ENCODE measurements at places on chromosomes 3 and 15. TPM values are rescaled to one million over a fixed set of nuclear protein-coding genes. Genes with fewer than 3 reads are reported as not detected.

The MYEF2 gene
- total RNA-seq: 31.3 TPM

The ANKRD34C gene
- total RNA-seq: not detected

The SLC24A5 gene
- not detected for total RNA-seq

The MEX3B gene
- 9.6 TPM for total RNA-seq

The NOX5 gene
- under 0.01 TPM for total RNA-seq

The PRR20G gene
- not detected for total RNA-seq

The PIERCE2 gene
- 1.1 TPM for total RNA-seq

The PLSCR2 gene
- total RNA-seq: not detected

The SLC6A1 gene
- under 0.01 TPM for total RNA-seq

The GOLGA8N gene
- 3.9 TPM for total RNA-seq

The CLDN11 gene
- 227 TPM for total RNA-seq

The PIF1 gene
- total RNA-seq: 14.7 TPM

The MUC20 gene
- not detected for total RNA-seq

The CCK gene
- total RNA-seq: not detected

The MED12L gene
- total RNA-seq: 0.11 TPM

The C2CD4A gene
- 3.2 TPM for total RNA-seq

The ACAN gene
- total RNA-seq: under 0.01 TPM

The GOLGA6B gene
- total RNA-seq: not detected

The ZNF502 gene
- total RNA-seq: 3.6 TPM

The COL6A6 gene
- total RNA-seq: not detected

The SPESP1 gene
- total RNA-seq: 4.0 TPM

The STRIT1 gene
- not detected for total RNA-seq

The FBN1 gene
- total RNA-seq: 70.3 TPM

The LXN gene
- 179 TPM for total RNA-seq

The C3orf52 gene
- 5.7 TPM for total RNA-seq

The MESP2 gene
- 0.14 TPM for total RNA-seq

The C15orf39 gene
- total RNA-seq: 6.4 TPM

The NEIL1 gene
- total RNA-seq: 10.6 TPM

The GPR149 gene
- total RNA-seq: not detected

The PPP1R14D gene
- not detected for total RNA-seq

The KNG1 gene
- not detected for total RNA-seq

The ABHD6 gene
- total RNA-seq: 5.9 TPM

The SNUPN gene
- 25.3 TPM for total RNA-seq

The OPA1 gene
- 75.6 TPM for total RNA-seq

The GABRA5 gene
- not detected for total RNA-seq

The LRRC15 gene
- total RNA-seq: not detected

The SCG5 gene
- 0.92 TPM for total RNA-seq

The CHRFAM7A gene
- total RNA-seq: 3.8 TPM

The PLA2G4E gene
- total RNA-seq: not detected
